ENCODE measurements at places on chromosomes 13 and 19. TPM values are rescaled to one million over a fixed set of nuclear protein-coding genes. Genes with fewer than 3 reads are reported as not detected.

DNA sequence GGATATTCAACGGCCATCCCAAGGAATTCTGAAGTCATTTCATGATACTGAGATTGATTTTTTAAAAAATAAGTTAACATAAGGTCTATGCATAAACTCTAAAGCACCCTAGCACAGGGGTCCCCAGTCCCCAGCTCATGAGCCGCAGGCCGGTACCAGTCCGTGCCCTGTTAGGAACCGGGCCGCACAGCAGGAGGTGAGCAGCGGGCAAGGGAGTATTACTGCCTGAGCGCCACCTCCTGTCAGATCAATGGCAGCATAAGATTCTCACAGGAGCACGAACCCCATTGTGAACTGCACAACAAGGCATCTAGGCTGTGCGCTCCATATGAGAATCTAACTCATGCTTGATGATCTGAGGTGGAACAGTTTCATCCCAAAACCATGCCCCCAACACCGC is 31.0 kb downstream of the RCBTB1 start:
- DNase-seq: no peak

DNA sequence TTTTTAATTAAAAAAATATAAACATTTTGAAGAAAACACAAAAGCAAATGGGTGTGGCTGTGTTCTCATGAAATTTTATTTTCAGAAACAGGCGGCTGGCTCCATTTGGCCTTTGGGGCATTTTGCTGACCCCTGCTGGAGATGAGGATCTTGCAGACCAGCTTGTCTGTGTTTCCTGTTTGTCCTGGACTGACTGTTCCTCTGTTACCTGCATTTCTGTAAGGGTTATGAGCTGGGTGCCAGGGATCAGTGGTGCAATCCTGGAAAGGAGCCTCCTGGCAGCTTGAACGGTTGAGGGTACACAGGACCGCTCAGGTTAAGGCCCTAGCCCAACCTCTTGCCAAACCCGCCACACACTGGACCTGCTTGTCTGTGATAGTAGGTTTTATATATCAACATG is 49.9 kb downstream of the ZNF787 start:
- no peak for DNase-seq

DNA sequence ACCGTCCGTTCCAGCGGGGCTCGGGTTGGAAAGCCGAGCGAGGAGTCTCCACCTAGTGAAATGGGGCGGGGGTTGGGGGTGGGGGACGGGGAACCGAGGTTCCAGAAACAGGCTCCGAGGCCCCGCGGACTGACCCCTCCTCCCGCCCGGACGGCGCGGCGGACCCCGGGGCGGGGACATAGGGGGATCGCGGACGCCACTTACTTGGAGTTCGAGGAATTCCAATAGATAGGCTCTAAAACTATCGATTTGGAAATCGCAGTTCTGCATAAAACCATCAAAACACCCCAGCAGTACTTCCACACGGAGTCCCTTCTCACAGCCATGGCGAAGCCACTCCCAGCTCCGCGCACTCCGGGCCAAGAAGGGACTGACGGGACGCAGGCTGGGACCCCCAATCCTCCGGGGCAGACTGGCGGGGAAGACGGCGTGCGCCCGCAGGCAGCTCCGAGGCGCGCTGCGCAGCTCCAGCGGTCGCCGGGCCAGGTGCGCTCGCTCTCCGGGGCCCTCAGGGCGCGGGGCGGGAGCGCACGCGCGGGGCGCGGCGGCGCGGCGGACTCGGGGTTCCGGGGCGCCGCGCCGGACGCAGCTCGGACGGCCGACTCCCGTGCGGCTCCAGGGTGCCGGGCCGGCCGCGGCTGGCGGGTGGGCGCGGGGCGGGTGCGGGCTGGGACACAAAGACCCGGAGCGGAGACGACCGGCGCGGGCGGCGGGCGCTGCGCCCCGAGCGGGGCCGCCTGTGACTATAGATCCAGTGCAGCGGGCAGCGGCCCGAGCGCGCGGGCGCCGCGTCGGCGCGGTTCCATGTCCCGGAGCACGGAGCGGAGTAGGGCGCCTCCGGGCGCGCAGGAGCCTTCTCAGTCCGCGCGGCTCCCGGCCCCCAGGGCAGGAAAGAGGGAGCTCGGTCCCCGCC is 567 bp downstream of the EFNB2 start:
- DNase-seq: no peak

DNA sequence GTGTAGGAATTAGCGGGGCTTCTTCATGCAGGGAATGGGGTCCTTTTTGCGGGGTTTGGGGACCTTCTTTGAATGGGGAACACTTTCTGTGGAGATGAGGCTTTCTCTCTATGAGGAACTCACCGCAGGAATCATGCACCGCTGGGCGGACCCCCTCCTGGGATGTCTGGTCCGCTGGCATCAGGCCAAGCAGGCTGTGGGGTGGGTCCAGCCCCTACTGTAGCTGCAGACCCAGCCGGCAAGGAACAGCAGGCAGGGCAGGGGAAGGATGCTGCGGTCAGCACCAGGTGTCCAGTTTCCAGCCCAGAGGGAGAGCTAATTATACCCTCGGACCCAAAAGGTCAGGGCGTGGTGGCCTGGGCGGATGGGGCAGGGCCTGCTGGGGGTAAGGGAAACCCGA is 1.8 kb downstream of the MYBPC2 start:
- DNase-seq: no peak

- no peak for DNase-seq
Measured at GRCh38 chr19:35249146-35249847, 495 bp downstream of the LSR start.

DNA sequence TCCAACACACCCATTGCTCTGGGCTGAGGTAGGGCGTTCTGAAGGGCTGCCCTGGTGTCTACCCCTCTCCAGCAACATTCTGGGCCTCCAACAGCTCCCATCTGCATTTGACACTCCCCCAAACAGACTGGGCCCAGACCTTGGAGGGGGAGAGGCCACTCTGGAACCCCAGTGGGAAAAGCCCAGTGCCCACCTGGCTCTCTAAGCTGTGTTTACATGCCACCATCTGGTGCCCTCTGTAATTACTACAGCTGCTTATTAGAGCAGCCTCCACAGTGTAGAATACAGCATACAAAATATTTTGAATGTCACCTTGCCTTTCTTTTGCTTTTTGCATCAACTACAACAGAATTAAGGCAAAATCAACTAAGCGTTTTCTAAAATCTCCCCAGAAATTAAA is 35.8 kb upstream of the TM9SF2 start:
- no peak for DNase-seq

- DNase-seq: no peak
Measured at GRCh38 chr13:24035411-24035810, 125.1 kb upstream of the SPATA13 start.

DNA sequence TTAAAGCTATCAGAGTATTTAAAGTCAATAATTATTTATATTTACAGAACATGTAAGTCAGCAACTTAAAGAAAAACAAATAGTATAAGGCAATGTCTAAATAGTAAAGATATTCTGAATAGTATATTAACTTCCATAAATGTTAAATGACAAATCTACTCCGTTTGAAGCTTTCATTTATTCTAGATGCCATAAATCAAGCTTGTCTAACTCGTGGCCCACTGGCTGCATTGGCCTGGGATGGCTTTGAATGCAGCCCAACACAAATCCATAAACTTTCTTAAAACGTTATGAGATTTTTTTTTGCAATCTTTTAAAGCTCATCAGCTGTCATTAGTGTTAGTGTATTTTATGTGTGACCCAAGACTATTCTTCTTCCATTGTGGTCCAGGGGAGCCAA is 1117.1 kb upstream of the PCDH9 start:
- DNase-seq: no peak

GRCh38 chr13:79786176-79786575 is 305.2 kb downstream of the NDFIP2 start:
- DNase-seq: no peak

DNA sequence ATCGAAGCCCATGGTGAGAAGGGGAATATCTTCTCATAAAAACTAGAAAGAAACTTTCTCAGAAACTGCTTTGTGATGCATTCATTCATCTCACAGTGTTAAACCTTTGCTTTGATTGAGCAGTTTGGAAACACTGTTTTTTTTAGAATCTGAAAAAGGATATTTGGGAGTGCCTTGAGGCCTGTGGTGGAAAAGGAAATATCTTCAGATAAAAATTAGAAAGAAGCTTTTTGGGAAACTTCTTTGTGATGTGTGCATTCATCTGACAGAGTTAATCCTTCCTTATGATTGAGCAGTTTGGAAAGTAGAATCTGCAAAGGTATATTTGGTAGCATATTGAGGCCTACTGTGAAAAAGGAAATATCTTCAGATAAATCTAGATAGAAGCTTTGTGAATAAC is 1594.9 kb downstream of the UQCRFS1 start:
- no peak for DNase-seq

- DNase-seq: no peak
Measured at GRCh38 chr19:8302357-8302691, 5.8 kb downstream of the CD320 start.

- peak; percentile 52 for DNase-seq
Measured at GRCh38 chr19:32976223-32976805, 4.3 kb downstream of the FAAP24 start.

DNA sequence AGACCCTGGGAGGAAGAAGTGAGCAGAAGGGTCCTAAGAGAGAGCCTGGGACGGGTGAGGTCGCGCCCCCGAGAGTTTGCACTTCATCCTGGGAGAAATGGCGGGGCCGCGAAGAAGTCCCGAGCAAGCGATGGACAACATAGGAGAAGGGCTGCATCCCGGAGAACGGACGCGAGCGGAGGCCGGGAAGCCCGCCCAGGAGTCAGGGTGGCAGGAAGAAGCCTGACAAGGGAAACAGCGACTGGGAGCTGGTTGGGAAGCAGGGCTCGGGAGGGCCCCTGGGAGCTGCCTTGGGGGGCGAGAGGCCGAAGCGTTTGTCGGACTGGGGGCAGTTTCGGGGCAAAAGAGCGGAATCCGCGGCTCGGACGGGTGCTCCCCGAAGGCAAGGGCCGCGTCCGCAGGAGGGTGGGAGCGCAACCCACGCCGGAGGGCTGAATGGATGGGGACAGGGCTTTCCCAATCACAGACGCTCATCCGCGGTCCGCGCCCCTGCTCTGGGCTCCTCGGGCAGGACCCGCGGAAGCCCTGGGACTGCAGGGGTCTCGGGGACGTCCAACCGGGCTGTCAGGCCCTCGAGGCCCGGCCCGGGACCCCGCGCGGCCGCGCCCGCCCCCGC is 469 bp downstream of the ABHD17A start:
- DNase-seq: no peak

DNA sequence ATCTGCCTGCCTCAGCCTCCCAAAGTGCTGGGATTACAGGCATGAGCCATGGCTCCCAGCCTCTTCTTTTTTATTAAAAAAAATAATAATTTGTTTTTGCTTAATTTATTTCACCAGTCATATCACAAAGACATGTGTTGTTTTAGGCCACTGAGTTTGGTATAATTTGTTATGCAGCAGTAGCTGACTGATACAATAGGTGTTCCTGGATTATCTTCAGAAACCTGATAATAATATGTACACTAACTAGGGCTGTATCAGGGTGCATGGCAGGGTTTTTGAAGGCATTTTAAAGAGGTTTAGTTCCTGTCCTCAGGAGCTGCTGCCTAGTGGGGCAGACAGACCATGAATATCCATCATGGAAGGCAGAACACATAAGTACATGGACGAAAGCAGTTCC is 9.5 kb upstream of the CSNK1G2 start:
- DNase-seq: no peak

GRCh38 chr13:20553311-20553710 is 13.6 kb upstream of the IFT88 start:
- DNase-seq: peak; percentile 24

- no peak for DNase-seq
Measured at GRCh38 chr13:93843082-93843481, 616.5 kb downstream of the GPC6 start.

DNA sequence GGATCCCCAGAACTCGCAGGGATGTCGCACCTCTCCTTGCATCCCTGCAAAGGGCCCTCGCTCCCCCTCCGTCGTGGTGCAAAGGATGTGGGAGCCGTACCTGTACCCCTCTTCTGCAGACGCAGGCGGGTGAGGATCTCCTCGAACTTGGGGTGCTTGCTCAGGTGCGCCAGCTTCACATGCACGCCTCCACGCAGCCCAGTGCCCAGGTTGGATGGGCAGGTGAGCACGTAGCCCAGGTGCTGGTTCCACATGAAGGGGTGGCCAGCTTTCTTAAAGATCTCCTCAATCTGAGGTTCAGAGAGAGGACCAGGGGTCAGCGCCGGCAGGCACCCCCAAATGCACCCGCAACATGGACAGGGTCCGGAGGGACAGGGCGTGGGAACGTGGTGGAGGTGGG is 15.3 kb downstream of the CKM start:
- no peak for DNase-seq

GRCh38 chr13:103272770-103273169 is 206.6 kb upstream of the SLC10A2 start:
- no peak for DNase-seq

DNA sequence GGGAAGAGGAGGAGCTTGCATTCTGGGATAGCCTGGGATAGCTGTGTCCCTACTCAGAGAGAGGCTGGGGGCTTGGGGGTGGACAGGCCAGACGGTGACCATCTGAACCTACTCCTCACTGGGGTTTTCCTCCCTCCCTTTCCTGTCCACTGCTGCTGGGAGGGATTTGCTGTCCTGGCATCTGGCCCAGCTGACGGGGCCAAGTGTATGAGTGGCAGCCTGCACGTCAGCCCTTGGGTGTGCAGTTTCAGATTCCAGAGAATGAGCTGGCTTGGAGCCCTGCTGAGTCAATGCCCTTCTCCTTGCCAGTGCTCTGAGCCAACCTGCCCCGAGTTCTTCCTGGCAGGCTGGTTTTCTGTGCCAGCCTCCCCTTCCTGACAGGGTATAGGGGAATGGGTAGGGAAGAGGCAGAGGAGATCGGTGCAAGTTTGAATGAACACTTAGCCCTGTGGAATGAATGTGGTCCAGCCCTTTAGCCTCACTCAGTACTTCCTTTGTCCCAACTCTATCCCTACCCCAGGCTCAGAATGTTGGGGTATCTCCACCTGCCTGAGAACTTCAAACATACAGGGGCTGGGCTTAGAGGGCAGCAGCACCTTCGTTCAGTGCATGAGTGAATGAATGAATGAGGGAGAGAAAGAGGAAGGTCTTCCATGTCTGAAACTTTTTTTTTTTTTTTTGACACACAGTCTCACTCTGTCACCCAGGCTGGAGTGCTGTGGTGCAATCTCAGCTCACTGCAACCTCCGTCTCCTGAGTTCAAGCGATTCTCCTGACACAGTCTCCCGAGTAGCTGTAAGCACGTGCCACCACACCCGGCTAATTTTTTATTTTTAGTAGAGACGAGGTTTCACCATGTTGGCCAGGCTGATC is 1.8 kb upstream of the ANGPTL4 start:
- DNase-seq: peak; percentile 76

DNA sequence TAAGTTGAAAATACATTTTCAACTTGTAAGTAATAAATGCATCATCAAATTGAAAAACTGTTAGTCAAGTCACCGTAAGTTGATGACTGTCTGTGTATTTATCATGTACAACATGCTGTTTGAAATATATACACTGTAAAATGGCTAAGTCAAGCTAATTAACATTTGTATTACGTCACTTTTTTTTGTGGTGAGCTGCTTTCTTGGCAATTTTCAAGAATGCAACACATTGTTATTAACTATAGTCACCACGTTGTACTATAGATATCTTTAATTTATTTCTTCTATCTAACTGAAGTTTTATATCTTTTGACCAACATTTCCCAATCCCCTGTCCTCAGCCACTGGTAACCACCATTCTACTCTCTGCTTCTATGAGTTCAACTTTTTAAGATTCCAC is 57.0 kb downstream of the RBM26 start:
- no peak for DNase-seq

Gene CHST8
- 0.52 TPM for polyA plus RNA-seq

Gene CEACAM16
- polyA plus RNA-seq: not detected

Gene ANGPTL4
- polyA plus RNA-seq: 3.7 TPM

Gene ZNF160
- 64.5 TPM for polyA plus RNA-seq

Gene ZNF726
- polyA plus RNA-seq: 16.5 TPM

Gene CEACAM19
- 24.3 TPM for polyA plus RNA-seq

Gene KHSRP
- 362 TPM for polyA plus RNA-seq

Gene VSIG10L
- 4.1 TPM for polyA plus RNA-seq

Gene CPT1C
- polyA plus RNA-seq: 11.2 TPM

Gene VWA8
- polyA plus RNA-seq: 19.0 TPM

Gene C13orf46
- 0.18 TPM for polyA plus RNA-seq
